Naive thymus-derived CD8-positive, alpha-beta T cell (primary cell): ENCODE measurements at places on chromosomes 3 and 15.

DNA sequence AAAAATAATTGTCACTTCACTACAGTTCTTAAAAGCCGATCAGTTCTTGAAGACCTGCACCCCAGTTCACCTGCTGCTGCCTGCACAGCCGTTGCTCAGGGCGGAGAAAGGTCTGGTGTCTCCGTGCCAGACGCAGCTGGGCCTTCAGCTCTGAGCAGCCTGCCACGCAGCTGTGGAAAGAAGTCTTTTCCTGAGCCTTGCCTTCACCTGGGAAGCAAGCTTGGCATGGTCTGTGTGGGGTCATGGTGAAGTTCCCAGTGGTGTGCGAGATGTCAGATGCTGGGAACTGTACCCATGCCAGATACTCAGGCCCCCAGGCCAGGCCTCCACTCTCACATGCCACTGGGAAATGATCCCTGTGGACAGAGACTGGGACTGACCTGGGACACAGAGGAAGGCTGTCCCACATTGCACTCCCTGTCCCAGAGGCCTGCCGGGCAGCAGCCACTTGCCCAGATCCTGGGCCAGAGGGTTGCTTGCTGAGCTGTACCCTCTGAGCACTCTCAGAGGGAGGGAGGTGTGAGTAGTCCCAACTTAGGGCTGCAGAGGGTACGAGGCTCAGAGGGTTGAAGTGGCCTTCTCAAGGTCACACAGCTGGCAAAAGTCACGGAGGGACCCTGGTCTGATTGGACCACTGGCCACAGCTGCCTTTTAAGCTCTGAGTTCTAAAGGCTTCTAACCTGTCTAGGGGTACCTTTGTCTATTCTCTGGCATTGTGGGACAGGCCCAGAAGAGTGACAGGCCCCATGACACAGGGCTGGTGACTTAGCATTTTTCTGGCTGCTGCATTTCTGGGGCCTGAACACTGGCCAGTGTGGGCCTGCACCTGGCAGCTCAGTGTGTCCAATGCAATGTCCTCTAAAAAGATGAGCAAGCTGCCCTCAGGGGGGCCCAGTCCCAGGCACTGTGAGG, 55.4 kb downstream of the KLF13 start:
- no peaks in the 10 kb centered on the region for H3K27me3 ChIP-seq
- peak overlapping the region; percentile 86 for H3K27ac ChIP-seq
- no peak for DNase-seq

DNA sequence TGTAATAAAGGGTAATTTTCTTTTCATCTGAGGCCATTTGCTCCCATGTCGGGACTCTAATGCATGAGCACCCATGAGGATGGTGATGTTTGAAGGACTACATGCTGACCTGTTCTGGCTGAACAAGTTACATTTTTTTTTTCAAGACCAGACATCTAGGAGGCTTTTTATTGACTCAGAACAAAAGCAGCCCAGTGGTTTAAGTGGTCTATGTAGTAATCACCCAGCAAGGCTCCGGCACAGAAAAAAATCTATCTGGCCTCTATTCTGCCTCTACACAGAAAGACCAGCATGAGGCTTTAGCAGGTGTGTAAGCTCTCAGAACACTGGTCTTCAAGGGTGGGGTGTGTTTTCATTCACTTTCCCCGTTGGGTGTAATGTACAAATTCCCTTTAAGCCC, 95.1 kb upstream of the ZBED2 start:
- peaks cover 73% of the 10 kb centered on the region for H3K4me1 ChIP-seq
- no peaks in the 10 kb centered on the region for H3K27me3 ChIP-seq
- no peaks in the 10 kb centered on the region for H3K36me3 ChIP-seq
- no peak overlapping the region for H3K4me3 ChIP-seq
- no peak for DNase-seq

DNA sequence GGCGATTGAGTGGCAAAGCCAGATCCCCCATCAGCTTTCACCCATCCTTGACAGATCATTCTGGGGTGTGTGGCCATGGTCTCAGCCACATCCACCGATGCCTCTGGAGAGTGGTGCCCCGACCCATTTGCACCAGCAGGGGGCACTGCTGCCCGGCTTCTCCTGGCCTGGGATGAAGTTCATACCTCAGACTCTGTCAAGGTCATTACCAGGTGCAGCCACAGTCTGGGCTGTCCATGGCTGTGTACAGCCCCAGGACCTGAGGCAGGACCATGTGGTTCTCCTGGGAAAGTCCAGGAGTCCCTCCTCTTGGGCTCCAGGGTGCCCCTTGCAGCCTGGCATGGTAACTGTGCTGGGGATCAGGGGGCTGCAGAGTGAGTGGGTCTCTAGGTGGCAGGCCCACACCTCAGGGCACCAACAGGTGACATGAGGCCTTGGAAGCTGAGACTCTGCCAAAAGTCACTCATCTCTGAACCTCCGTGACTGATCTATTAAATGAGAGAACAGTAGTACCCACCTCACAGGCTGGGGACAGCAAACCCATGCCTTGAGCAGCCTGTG, 67.2 kb downstream of the CACNA2D2 start:
- no peaks in the 10 kb centered on the region for H3K27me3 ChIP-seq
- no peak overlapping the region for H3K4me3 ChIP-seq
- H3K27ac ChIP-seq, result no peak overlapping the region
- DNase-seq, result peak; percentile 86

DNA sequence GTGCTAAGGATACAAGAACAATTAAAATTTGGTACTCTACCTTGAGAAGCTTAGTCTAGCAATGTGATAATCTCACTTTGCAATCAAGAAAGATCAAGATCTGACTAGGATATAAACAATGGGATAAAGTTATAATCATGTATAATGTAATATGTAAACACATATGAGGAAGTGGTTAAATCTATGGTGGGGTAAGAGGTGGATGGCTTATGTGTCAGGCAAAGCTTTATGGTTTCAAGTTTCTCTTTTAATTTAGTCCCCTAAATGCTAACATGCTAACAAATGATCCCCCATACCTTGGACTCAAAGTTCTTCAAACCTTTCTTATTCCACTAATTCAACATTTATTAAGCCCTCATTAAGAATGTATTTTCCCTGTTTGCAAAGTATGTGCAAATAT, 2.5 kb downstream of the RSL24D1 start:
- no peak overlapping the region for H3K4me3 ChIP-seq
- no peak overlapping the region for H3K27ac ChIP-seq
- H3K36me3 ChIP-seq, result peaks cover 41% of the 10 kb centered on the region
- no peak for DNase-seq
- H3K27me3 ChIP-seq, result no peaks in the 10 kb centered on the region
- peaks cover 16% of the 10 kb centered on the region for H3K4me1 ChIP-seq

DNA sequence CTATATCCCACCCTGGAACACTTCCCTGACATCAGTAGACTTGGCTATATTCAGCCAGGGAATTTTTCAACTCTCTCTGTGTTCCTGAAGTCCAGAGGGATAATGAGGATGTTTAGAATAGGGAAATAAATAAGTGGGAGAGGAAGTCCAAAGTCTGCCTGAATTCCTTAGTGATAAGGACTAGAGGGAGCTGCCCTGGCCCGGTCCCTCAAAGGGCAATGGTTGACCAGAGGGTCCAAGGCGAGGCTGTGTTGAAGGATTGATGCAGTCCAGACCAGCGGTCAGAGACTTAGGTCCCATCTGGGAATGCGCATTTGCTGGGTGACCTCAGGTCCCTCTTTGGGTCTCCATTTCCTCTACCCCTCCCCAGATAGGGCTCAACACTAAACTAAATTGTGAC, 7.9 kb downstream of the VIPR1 start:
- no peaks in the 10 kb centered on the region for H3K27me3 ChIP-seq
- no peak for DNase-seq
- H3K4me3 ChIP-seq, result no peak overlapping the region
- no peaks in the 10 kb centered on the region for H3K36me3 ChIP-seq
- H3K27ac ChIP-seq, result peak overlapping the region; percentile 70
- H3K4me1 ChIP-seq, result peaks cover 81% of the 10 kb centered on the region

DNA sequence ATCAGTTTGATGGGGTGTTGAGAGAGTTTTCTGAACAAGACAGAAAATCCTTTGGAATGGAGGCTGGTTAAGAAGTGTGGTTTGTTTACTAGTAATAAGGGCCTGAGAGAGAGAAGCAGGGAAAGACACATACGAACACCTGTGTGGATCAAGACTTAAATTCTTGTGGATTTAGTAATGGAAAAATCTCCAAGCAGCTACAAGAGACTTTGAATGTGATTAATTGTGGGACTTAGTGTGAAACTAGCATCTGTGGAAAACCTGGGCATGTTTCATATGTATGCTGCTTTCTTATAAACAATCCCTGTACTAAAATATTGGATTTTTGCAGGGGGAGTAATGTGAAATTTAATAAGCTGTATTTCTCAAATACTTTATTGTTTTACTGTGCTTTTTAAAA, 399.1 kb downstream of the SI start:
- no peaks in the 10 kb centered on the region for H3K36me3 ChIP-seq
- H3K4me3 ChIP-seq, result no peak overlapping the region
- H3K4me1 ChIP-seq, result no peaks in the 10 kb centered on the region
- no peak overlapping the region for H3K27ac ChIP-seq

- no peak overlapping the region for H3K27ac ChIP-seq
- no peak overlapping the region for H3K4me3 ChIP-seq
- H3K27me3 ChIP-seq, result no peaks in the 10 kb centered on the region
- no peaks in the 10 kb centered on the region for H3K4me1 ChIP-seq
- H3K36me3 ChIP-seq, result no peaks in the 10 kb centered on the region
- DNase-seq, result no peak
Observed at GRCh38 chr3:192827208-192827607, 90.4 kb downstream of the MB21D2 start.

DNA sequence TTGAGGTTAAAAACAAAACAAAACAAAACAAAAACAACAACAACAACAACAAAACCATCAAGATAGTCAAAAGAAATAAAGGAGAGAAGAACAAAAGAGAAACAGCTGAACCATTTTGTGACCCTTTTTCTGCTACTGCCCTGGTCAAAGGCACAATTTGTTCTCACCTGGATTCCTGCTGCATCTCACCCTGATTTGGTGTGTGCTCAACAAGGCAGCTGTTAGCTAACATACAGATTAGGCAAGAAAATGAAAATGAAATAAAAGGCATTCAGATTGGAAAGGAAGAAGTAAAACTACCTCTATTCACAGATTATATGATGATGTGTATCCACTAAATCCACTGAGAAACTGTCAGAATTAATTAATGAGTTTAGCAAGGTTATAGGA, 28.7 kb upstream of the XIRP1 start:
- no peak overlapping the region for H3K4me3 ChIP-seq
- H3K36me3 ChIP-seq, result no peaks in the 10 kb centered on the region
- no peaks in the 10 kb centered on the region for H3K4me1 ChIP-seq
- DNase-seq, result no peak

- H3K36me3 ChIP-seq, result no peaks in the 10 kb centered on the region
- H3K27ac ChIP-seq, result no peak within 1 kb of the TSS
- peaks cover 5% of the 10 kb centered on the region for H3K4me1 ChIP-seq
- no peak within 1 kb of the TSS for H3K4me3 ChIP-seq
Observed at GRCh38 chr3:194369522-194370279, at the start of gene LRRC15. Gene LRRC15 (minus strand): TSS chr3:194369743. CDS start chr3:194361043, 8,700 bp downstream.

GRCh38 chr3:15404767-15405166, 22.6 kb downstream of the METTL6 start:
- no peaks in the 10 kb centered on the region for H3K36me3 ChIP-seq
- no peak overlapping the region for H3K27ac ChIP-seq
- H3K4me3 ChIP-seq, result no peak overlapping the region
- H3K27me3 ChIP-seq, result no peaks in the 10 kb centered on the region
- peaks cover 9% of the 10 kb centered on the region for H3K4me1 ChIP-seq

- peaks cover 38% of the 10 kb centered on the region for H3K27me3 ChIP-seq
- no peak for DNase-seq
- H3K36me3 ChIP-seq, result no peaks in the 10 kb centered on the region
- no peak overlapping the region for H3K4me3 ChIP-seq
- H3K4me1 ChIP-seq, result no peaks in the 10 kb centered on the region
- no peak overlapping the region for H3K27ac ChIP-seq
Observed at GRCh38 chr15:72801590-72802325, 18.2 kb upstream of the ADPGK start.

DNA sequence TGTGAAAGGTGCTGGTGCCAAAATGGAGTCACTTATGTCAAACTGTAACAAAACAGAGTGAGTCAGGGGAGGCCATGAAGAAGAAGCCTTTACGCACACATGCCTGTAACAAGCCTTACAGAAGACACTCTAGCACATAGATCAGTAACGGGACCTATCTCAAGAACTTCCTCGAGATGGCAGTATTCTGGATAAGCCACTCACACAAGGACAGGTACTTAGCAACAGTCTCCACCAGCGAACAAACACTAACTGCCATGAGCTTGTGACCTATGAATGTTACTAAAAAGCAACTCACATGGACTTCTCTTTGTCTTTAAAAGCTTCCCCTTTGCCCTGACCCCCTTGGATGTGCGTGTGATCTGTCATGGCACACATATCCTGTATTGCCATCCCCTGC, 235.1 kb downstream of the CD47 start:
- no peak for DNase-seq
- H3K27me3 ChIP-seq, result peaks cover 2% of the 10 kb centered on the region

- peaks cover 8% of the 10 kb centered on the region for H3K4me1 ChIP-seq
- H3K27ac ChIP-seq, result no peak overlapping the region
- no peak overlapping the region for H3K4me3 ChIP-seq
- peaks cover 9% of the 10 kb centered on the region for H3K27me3 ChIP-seq
- no peaks in the 10 kb centered on the region for H3K36me3 ChIP-seq
- DNase-seq, result no peak
Observed at GRCh38 chr3:129346695-129347457, 68.2 kb downstream of the HMCES start.

- H3K27me3 ChIP-seq, result no peaks in the 10 kb centered on the region
- no peak overlapping the region for H3K4me3 ChIP-seq
- no peaks in the 10 kb centered on the region for H3K4me1 ChIP-seq
- no peak for DNase-seq
- H3K27ac ChIP-seq, result no peak overlapping the region
- H3K36me3 ChIP-seq, result no peaks in the 10 kb centered on the region
Observed at GRCh38 chr3:1072041-1072440, 20.8 kb upstream of the CNTN6 start.

- no peaks in the 10 kb centered on the region for H3K4me1 ChIP-seq
- no peaks in the 10 kb centered on the region for H3K27me3 ChIP-seq
- no peak for DNase-seq
- no peaks in the 10 kb centered on the region for H3K36me3 ChIP-seq
Observed at GRCh38 chr3:156761713-156762451, 64.3 kb upstream of the LEKR1 start.
